Right hindlimb (tissue), 1 donor: ENCODE measurements at places on chromosomes 7 and 10.

DNA sequence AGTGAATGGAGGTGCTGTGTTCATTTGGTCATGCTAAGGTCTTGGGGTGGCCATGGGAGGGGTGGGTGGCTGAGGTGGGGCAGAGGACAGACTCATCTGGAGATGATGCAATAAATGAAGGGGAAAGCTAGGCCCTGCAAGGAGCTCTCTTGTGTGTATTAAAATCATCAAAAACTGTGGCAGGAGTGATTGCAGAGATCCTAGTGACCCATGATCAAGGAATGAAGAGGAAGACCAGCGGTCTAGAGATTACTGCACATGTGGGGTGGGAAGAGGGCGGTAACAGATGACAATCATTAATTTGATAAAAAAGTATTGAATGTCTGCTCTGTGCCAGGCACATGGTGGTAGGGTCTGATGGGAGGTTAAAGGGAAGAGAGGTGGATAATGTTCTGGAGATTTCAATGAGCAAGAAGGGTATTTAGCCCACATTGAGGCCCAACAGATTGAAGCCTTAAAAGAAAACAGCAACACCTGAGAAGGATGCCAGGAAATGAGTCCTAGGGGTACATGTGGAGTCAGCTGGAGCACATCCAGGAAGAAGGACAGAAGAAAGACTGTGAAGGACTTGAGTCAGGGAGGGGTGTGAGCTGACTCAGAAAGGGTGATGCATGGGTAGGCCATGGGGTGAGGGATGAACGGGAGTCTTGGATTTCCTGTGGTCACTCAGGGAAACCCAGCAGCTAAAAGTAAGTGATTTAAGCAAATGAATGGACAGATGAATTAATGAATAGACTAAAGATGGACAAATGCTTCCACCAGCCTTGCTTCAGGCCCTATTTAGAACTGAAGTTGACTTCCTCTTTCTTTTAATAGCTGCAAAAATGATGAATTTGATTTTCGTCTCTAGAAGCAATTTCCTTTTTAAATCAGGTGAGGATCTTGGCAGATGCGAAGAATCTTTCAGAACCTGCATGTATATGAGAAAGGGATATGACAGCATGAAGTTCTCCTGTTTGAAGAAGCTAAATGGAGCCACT, 83.1 kb upstream of the IGFBP3 start:
- no peak for DNase-seq

GRCh38 chr7:128188396-128189230, 52.5 kb upstream of the LEP start:
- peak; percentile 4 for DNase-seq

DNA sequence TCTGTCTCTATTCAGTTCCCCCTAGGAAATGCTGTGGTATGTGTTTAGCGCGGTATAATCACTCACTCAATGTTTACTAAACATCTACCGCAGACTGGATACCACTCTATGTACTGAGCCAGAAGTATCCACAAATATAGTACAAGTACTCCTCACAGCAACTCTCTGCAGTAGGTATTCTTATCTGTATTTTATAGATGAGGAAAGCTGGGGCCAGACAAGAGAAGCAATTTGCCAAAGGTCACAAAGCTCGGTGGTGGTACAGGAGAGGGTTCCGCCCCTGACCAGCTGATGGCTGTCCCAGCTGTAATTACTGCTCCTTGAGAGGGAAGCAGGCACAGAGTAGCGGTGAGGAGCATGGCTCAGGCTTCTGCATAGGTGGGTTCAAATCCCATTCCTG, 184.1 kb downstream of the DOCK4 start:
- DNase-seq, result no peak

- DNase-seq, result no peak
Measured at GRCh38 chr7:155317114-155317434, 19.4 kb downstream of the INSIG1 start.

GRCh38 chr10:623014-623413, 66.5 kb downstream of the DIP2C start:
- no peak for DNase-seq
